ENCODE measurements at places on chromosomes 16 and 17. TPM values are rescaled to one million over a fixed set of nuclear protein-coding genes. Genes with fewer than 3 reads are reported as not detected.

The SLC5A11 gene
- not detected for total RNA-seq

The CHAD gene
- not detected for total RNA-seq

The CSH2 gene
- not detected for total RNA-seq

The FOXF1 gene
- total RNA-seq, result 46.4 TPM

The USP43 gene
- total RNA-seq, result 4.3 TPM

The FAHD1 gene
- total RNA-seq, result 17.2 TPM

The MAP3K3 gene
- total RNA-seq, result 57.5 TPM

The HS3ST4 gene
- total RNA-seq, result 0.32 TPM

DNA sequence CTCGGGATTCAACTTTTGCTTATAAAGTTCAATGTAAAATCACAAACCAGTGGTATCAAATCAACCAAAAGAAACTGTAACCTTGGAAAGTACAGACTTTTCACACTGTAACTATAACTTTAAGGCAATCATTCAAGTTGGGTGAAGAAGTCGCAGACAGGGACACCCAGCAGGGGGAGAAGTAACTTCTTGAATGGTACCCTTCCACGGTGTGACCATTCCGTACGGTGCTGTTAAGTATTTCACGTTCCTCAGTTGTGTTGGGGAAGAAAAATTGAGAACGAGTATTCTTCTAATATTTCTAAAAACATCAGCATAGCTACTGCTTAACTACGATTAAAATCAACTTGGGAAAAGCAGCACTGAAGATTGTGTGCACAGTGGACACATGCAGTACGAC, 55.8 kb downstream of the MYH10 start:
- no peak for DNase-seq

DNA sequence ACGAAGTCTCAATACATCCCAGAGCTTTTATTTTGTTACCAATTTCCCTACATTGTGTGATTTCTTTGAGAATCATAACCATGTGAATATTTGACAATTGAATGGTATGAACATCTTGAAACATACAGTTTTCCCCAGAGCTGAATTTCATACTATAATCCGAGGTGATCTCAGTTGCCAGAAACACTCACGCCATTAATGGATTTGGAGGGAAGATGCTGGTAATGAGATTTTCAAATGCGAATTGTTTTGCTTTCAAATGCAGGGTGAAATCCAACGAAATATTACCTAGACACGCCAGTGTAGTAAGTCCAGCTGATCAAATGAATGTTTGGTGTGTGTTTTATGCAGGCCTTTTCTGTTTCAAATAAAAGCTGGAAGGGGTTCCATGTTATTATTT, 277.8 kb upstream of the CDH5 start:
- no peak for DNase-seq

DNA sequence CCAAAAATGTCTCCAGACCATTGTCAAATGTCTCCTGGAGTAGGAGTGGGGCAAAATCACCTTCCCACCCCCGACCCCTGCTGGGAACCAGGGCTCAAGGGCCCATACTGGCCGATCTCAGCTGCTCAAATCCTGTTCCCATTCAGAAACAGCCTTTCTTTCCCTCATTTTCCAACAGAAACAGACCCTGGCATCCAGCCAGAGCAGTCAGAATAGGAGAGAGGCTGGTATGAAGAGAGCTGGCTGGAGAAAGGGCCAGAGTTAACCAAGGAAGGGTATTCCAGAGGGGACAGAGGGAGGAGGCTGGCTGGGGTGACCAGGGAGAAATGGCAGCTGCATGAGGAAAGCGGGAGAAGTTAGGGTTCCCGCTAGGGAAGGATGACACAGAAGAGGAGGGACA, 199.1 kb downstream of the XYLT1 start:
- no peak for DNase-seq

- DNase-seq, result no peak
Measured at GRCh38 chr16:85072947-85073346, 39.3 kb downstream of the CIBAR2 start.

DNA sequence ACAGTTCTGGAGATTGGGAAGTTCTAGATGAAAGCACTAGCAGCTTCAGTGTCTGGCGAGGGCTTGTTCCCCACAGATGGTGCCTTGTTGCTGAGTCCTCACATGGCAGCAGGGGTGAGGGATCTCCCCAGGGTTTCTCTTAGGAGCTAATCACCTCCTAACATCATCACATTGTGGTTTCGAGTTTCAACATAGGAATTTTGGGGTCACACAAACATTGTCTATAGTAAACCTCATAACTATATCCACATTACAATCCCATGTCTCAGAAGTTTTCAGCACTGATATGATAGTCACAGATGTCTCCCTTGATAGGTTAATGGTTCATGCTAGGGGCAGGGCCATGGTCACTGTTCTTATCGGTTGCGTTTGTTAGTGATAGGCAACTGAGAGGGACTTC, 13.8 kb downstream of the CLUAP1 start:
- no peak for DNase-seq

DNA sequence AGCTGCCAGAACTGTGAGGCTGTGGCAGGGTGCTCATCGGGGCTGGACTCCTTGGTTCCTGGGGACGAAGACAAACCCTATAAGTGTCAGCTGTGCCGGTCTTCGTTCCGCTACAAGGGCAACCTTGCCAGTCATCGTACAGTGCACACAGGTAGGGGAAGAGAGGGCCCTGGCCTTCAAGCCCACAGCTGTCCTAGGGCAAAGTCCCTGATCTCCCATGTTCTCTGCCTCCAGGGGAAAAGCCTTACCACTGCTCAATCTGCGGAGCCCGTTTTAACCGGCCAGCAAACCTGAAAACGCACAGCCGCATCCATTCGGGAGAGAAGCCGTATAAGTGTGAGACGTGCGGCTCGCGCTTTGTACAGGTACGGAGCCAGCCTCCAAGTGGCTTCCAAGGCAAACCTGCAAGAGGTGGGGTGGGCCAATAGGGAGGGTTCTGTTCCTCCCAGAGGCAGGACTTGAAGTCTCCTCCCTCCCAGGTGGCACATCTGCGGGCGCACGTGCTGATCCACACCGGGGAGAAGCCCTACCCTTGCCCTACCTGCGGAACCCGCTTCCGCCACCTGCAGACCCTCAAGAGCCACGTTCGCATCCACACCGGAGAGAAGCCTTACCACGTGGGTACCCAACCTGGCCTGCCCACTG, 3.7 kb downstream of the BCL6B start:
- DNase-seq, result no peak

GRCh38 chr16:14496786-14497185, 133.3 kb downstream of the PARN start:
- no peak for DNase-seq

DNA sequence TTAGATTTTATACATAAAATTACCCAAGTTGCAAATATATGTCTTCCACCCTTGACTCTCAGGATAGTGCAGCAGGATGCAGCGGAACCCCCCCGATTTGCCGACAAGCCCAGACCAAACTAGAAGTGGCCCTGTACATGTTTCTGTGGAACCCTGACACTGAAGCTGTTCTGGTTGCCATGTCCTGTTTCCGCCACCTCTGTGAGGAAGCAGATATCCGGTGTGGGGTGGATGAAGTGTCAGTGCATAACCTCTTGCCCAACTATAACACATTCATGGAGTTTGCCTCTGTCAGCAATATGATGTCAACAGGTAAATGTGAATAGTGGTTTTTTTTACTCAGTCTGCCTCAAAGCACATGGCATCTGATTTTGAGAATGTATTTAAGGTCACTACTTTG, 70.7 kb downstream of the OMG start:
- DNase-seq, result no peak

DNA sequence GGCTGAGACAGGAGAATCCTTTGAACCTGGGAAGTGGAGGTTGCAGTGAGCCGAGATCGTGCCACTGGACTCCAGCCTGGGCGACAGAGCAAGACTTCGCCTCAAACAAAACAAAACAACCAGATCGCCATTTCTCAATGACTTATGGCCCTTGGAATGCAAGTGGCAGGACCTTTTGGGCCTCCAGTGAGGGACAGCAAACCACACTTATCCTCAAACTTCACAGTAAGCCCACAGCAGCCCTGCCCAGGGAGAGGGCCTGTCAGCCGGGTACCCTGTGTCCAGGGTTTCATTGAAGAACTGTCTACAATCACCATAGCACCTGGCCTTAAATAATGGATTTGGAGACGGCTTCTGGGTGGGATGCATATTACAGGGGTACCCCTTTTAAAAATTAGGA, 11.7 kb downstream of the TRAF4 start:
- DNase-seq, result peak; percentile 34

DNA sequence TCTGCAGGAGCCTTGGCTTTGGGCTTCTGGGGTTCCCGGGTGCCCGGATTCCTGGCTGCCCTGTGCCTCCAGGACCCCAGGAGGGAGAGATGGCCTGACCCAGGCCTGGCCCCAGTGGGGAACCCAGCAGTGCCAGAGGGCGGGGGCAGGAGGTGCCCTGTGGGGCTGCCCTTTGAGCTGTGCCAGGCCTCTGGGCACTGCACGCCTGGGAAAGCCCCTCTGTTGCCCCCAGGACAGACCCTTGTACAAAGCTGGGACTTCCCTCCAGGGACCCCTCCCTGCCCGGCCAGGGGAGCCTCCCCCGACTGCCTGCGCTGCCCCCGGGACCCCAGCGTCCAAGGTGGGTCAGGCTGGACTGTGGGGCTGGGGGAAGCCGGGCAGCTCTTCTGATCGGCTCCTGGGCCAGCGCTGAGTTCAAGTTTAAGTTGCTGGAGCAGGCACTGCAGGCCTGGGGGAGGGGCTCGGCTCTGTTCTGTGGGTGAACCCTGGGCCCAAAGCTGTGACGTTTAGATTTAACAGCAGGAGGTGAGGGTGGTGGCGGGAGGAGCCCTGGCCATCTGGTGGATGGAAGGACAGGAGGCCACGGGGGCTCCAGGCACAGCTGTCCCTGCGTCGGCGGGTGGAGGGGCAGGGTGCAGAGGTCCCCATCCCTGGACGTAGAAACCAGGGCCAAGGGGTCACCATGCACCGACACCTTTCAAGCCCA, 27.6 kb upstream of the C1QTNF8 start:
- DNase-seq, result no peak

DNA sequence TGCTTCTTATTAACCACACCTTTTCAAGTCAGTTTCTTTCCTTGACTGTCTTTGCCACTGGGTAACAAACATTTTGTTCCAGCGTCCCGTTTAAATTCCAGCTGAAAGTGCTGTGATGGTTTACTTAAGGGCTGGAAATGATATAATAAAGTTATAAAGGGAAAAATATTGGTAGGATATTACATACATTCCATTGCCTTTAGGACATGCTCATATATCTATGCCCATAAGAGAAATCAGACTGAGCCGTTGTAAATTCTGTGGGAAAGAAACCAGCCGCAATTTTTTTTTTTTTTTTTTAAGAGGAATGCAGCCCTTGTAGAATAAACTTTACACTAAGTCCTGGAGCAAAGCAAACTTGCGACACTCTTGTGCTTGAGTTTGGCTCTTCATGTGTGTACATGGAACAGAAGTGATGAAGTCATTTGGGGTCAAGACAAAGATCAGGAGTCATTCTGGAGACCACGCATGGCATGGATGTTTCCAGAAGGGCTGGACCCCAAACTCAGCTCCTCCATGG, 210.9 kb downstream of the XYLT1 start:
- DNase-seq, result no peak

GRCh38 chr17:76265624-76266243, 586 bp downstream of the UBALD2 start:
- DNase-seq, result peak; percentile 84

GRCh38 chr16:1895068-1895467, 23.1 kb upstream of the MEIOB start:
- no peak for DNase-seq

- DNase-seq, result no peak
Measured at GRCh38 chr16:22967521-22968095, 153.6 kb downstream of the HS3ST2 start.

DNA sequence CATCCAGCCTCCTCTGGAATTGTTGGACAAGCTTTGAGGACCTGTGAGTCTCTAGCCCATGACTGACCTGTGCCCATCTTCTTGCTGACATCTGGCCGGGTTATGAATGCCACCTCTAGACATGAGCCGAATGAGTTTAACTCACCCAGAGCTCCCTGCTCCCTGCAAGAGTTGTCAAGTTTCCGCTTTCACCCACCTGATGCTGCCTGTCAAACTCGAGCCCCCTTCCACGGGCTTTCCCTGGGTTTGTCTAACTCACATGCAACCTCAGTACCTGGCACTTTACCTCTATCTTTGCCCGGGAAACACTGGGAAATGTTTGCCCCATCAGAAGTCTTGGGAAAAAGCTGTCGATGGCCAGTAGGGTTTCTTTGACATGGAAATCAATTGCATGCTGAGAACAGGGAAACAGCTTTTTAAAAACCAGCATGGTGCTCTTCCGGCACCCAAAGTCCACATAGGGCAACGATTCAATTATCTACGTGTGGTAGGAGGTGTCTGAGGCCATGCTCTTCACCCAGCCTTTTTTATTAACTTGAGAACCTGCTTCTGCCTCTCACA, 33.8 kb upstream of the DNAH17 start:
- no peak for DNase-seq

GRCh38 chr17:34437188-34437587, 74.2 kb upstream of the CCL1 start:
- no peak for DNase-seq

DNA sequence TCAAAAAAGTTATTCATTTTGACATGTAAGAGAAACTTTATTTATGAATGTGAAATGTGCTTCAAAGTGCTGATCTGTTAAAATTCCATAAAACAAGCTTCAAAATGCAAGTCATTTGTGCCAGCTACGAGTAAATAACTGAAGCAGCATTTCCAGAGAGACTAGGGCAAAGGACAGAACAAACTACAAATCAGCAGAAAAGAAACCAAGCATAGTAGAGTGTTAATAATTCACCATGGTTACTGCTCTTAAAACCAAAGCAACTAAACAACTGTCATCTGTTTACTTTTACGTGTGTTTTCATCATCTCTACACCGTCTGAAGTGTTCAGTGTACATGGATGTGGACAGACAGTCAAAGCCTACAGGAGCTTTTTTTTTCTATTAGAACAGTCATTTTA, 1.6 kb upstream of the ASPA start:
- DNase-seq, result no peak

- DNase-seq, result peak; percentile 82
Measured at GRCh38 chr16:391885-392335, 5.1 kb upstream of the NME4 start.

DNA sequence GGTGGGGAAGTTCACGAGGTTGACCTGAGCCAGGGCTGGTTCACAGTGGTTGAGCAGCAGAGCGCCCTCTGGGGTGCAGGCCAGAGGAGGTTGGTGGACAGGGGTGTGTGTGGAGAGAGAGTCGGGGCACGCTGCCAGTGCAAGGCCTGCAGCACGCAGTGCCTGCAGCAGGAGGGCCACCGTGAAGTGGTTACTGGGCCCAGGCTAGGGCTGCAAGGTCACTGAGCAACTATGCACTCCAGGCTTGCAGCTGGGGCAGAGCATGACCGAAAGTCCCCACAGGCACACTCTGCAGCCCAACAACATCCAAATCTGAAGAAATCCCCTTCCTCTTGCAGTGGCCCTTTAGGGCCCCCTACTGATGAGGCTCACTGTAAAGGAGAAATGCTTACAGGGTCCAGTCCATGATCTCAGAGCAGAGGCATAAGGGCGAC, 89.1 kb upstream of the NOL11 start:
- DNase-seq, result peak; percentile 71

DNA sequence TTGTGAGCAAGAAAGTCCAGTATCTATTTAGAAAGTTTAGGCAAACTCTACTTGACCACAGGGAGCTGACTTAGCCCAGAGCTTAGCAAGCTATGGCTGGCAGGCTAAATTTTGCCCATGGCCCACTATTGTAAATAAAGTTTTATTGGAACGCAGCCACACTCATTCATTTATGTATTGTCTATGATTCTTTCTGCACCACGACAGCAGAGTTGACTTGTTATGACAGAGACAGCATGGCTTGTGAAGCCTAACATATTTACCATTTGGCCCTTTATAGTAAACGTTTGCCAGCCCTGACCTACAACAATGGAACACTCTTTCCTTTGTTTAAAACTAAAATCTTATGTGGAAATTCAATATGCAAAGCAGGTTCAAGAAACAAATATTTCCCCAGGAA, 100.0 kb upstream of the ZFHX3 start:
- no peak for DNase-seq
